AG04449 (cell line): ENCODE measurements at places on chromosomes 13 and 19.

GRCh38 chr19:14804765-14805164 lies 26.4 kb upstream of the ADGRE2 start:
- no peak for DNase-seq

DNA sequence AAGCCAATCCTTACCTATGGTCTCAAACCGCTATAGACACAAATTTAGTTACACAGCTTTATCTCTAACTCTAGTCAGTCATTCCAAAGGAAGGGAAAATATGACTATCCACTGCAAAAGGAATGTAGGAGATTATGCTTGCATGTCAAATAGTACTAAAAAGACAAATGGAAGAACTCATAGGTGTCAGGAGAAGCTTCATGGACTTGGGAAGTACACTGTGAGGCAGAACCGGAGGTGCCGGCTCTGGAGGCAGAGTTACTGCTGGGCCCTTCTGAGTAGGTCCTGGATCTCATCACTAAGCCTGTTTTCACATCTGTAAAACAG lies 97.5 kb downstream of the FOXO1 start:
- no peak for DNase-seq

GRCh38 chr19:23528376-23528775 lies 133.1 kb upstream of the ZNF91 start:
- no peak for DNase-seq

DNA sequence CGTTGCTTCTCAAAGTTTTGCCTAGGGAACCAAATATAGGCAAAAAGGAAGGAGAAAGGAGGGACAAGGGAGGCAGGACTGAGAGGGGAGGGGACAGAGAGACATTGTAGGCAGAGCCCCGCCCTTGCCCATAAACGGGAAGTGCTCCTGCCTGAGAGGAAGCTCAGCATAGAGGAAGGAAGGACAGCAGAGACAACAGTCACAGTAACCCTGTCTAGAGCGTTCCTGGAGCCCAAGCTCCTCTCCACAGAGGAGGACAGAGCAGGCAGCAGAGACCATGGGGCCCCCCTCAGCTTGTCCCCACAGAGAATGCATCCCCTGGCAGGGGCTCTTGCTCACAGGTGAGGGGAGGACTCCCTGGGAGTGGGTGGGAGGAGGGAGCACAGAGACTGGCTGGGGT lies at the start of gene CEACAM21:
TSS of gene CEACAM21 (plus strand) at position 169 of the 400 bp plus-strand sequence. CDS start at position 278, 109 bp downstream.
- no peak for DNase-seq

GRCh38 chr19:43611788-43612187 lies at the start of gene SRRM5:
Gene SRRM5, plus strand, starts transcription at chr19:43612088. Its CDS starts 34 bp downstream, at chr19:43612122.
- no peak for DNase-seq

DNA sequence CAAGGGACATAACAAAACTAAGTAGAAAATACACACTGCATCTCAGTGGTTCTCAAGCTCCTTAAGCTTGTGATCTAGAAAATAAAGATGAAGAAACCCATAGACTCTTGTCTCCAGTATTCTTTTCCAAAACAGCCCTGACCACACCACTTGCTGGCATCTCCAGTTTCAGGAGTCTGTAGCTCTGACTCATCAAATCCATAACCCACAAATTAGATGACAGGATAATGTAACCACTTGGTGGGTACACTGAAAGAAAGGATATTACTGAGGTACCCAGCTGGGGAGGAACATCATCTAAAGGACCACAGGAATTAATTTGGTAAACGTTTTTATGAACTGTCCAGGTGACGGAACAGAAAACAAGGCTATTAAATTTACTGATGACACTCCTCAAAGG lies 214.7 kb downstream of the VWA8 start:
- peak; percentile 54 for DNase-seq

- no peak for DNase-seq
These were observed 113.5 kb upstream of the PABPC3 start for GRCh38 chr13:24982333-24982999.

- no peak for DNase-seq
These were observed 21.3 kb downstream of the MBD3L2B start for GRCh38 chr19:6999933-7000332.

GRCh38 chr13:88648598-88649373 lies 977.6 kb downstream of the SLITRK5 start:
- DNase-seq = no peak

- no peak for DNase-seq
These were observed 375.0 kb downstream of the ENOX1 start for GRCh38 chr13:43411741-43412140.

- DNase-seq = no peak
These were observed 141.7 kb downstream of the EFNB2 start for GRCh38 chr13:106393776-106394175.

DNA sequence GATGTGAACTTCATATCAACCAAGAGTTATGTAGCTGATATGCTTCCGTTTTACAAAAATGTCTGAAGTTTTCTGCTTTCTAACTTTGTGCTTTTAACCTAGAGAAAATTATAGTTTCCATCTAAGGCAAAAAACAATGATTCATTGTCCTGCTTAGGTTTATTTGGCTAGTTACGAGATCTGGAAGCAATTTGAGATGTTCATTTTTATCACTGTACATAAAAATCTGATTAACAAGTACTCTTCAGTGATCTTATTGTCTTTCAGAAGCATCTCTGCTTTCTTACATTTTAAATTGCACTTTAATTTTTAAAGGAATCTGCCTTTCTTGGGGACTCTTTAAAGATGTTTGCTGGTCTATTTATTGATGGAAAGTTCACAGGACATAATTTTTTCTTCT lies 188.1 kb downstream of the RFC3 start:
- no peak for DNase-seq

- no peak for DNase-seq
These were observed 192.4 kb downstream of the NUFIP1 start for GRCh38 chr13:44796597-44797490.

DNA sequence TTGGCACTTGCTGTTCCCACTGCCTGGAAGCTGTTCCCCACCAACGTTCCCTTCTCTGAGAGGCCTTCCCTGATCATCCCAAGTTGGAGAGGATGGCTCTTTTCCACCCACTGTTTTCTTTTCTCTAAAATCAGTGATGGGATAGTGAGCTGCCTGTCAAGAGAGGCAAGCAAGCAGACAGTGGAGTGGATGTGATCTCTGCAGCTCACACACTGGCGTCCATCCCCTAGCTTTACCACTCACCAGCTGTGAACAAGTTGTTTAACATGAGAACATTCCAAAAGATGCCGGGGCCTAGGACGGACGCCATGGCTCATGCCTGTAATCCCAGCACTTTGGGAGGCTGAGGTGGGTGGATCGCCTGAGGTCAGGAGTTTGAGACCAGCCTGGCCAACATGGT lies 28.0 kb upstream of the SEMA6B start:
- no peak for DNase-seq

DNA sequence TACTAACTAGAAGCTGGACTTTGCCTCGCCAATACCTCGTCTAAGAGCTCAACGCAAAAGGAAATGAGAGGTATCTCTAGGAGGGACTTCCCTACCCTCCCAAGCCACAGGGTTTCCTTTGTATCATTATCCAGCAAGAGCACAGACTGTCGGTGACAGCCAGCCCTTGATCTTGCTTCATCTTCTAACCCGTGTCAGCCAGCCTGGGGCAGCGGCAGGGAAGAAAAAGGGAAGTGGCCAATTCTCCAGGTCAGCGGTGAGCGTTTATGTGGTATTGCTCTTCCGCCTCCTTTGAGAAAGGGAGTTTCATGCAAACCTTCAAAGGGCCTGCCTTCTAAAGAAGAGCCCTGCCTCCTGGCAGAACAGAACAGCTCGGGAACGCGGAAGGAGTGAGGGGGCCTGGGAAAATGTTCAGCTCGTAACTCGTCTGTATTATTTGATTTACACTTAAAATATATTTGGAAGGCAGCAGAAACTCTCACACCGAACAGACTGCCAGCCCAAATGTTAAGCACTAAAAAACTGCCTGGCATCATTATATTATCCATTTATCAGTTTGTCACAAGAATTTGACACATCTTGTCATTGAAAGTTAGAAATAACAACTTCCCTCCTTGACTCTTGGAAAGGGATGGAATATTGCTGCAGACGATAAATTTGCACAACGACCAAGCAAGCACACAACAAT lies 41.8 kb downstream of the EFNB2 start:
- no peak for DNase-seq

DNA sequence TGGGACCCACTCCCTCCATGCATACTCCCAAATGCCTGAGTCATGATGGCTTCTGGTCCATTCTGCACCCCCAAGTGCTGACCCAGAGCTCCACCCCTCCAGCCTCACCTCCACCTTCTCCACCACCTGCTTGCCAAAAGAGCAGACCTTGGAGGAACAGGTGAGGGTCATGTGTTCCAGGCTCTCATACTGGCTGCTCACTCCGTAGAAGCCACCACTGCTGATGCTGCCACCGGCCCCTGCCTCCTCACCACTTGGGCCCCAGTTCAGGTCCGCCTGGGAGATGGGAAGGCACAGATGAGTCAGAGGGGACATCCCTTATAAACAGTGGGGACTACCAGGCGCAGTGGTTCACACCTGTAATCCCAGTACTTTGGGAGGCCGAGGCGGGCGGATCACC lies 7.9 kb downstream of the CD37 start:
- DNase-seq = no peak

GRCh38 chr19:12933287-12934072 lies at the start of gene FARSA:
Gene FARSA, minus strand, starts transcription at chr19:12933711. Its CDS starts 15 bp downstream, at chr19:12933696.
- DNase-seq = no peak

GRCh38 chr13:111232191-111232590 lies 88.3 kb upstream of the TEX29 start:
- no peak for DNase-seq

GRCh38 chr19:46155237-46155636 lies 7.2 kb downstream of the IGFL2 start:
- DNase-seq = no peak

DNA sequence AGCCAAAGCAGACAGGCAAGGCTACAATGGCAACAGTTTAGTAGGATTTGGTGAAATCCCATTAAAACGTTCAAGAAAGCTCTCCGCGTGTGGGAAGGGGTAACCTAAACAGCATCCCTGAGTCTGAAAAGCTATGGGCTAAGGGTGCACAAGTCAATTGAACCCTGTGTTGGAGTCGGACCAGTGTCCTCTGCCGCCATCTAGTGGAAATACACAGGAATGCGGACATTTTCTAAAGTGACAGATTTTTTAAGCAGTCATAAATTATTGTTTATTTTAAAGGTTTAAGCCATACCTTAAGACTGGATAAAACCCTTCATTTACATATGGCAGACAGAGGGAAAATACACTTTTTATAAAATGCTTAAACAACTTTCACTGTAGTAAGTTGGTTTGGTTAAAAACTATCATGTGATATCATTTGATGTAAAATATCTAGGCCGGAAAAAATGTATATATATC lies 26.5 kb upstream of the LSM14A start:
- no peak for DNase-seq

GRCh38 chr13:44921931-44922758 lies 67.1 kb downstream of the NUFIP1 start:
- DNase-seq = peak; percentile 85

DNA sequence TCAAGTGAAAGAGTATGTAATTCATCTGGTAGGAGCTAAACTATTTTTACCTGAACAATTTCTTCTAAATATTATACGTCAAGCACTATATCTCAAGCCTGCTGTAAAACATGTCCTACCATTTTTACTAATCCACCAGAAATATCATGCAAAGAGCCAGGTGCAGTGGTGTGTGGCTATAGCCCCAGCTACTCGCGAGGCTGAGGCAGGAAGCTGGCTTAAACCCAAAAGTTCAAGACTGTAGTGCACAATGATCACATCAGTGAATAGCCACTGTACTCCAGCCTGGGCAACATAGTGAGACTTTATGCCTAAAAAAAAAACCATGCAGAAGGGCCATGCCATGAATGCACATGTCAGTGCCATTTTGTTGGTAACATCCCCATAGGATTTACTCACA lies 20.7 kb upstream of the CLN5 start:
- DNase-seq = no peak
